ENCODE measurements at places on chromosomes 1 and 21.

GRCh38 chr1:48917901-48918603, 141.4 kb upstream of the BEND5 start:
- no peak for DNase-seq

DNA sequence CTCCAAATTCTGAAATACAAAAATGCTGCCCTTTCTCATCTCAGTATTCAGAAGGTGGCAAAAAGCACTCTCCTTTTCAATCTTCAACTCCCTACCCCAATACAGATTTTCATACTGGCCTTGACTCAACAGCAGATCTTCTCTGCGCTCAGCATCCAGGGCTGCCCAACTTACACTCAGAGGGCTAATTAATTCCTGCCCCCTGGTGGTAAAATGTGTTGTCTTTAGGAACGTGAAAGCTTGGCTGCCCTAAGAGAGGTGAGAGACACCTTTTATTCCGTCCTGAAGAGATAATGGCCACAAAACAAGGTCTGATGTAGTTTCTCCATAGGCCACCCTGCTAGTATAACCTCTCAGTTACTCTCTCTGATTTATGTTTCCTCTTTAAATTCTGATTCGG, 25.0 kb downstream of the KRTAP24-1 start:
- no peak for DNase-seq

- DNase-seq: no peak
These were observed 2.9 kb downstream of the NASP start for GRCh38 chr1:45586769-45587168.

GRCh38 chr1:159436469-159436868, 3.1 kb upstream of the OR10J1 start:
- no peak for DNase-seq

DNA sequence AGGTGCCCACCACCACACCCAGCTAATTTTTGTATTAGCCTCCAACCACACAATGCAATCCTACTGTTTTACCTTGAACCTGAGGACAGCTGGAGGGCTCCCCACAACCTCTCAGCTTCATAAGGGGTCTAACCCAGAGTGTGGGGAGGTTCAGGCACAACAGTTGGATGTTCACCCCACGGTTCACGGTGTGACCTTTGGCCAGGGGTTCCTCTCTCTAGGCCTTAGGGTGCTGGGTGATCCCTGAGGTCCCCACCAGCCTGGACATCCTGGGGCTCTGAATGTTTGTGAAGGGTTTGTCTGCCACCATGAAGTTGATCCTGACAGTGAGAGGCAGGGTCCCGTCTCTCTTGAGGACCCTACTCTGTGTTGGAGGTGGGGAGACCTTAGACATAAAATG, 3.9 kb downstream of the ACOT11 start:
- no peak for DNase-seq

- no peak for DNase-seq
These were observed 854 bp downstream of the CNTN2 start for GRCh38 chr1:205043866-205044265.

All from heart right ventricle (tissue), 16 donors.